Bronchial epithelial cell (primary cell): ENCODE measurements at places on chromosomes 3 and 15.

- DNase-seq: peak; percentile 90
Observed at GRCh38 chr15:51494411-51495314, 127.9 kb downstream of the DMXL2 start.

DNA sequence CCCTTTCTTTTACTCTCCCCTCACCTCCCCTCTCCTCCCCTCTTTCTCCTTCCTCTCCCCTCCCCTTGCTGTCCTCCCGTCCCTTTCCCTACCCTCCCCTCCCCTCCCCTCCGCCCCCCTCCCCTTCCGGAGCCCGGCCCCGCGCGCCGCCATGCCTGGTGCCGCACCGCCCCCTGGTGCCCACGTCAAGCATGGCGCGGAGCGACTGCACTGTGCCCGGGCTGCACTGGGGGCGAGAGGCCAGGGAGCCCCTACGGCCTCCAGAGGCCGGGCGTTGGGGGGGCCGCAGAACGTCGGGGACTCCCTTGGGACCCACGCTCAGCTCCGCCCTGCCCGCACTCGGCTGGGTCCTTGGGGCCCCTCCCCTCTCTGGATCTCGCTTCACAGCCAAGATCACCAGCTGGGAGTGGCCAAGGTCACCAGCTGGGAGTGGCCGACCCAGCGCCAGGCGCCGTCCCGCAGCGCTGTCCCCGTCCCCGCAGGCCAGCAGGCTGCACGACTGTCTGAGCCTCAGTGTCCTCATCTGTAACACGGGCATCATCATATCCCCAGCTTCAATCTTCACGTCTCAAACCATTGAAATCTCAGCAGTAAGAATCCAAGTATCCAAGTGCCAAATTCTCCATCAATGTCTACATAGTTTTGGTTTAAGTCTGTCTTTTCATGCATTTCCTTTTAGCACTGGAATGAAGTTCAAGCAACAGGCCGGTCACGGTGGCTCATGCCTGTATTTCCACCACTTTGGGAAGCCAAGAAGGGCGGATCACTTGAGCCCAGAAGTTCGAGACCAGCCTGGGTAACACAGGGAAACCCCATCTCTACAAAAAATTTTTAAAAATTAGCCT lies 42.5 kb downstream of the TPRA1 start:
- DNase-seq: peak; percentile 12

- no peak for DNase-seq
Observed at GRCh38 chr3:134598763-134599545, 51.9 kb downstream of the KY start.

DNA sequence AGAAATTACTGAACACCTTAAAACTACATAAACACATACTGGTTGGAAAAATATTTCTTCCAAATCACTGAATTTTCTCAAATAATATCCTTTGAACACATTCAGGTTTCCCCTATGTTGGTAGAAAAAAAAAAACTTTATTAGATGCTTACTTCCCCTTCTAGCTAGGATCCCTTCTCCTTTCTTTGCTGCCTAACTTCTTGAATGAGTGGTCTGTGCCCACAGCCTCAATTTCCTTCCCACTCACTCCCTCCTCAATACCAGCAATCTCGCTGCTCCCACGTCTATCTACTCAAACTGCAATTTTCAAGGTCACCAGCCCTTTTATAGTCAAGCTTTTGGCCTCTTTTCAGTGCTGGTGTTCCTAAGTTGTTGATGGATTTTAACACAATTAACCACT lies 8.3 kb downstream of the CD200R1 start:
- no peak for DNase-seq

DNA sequence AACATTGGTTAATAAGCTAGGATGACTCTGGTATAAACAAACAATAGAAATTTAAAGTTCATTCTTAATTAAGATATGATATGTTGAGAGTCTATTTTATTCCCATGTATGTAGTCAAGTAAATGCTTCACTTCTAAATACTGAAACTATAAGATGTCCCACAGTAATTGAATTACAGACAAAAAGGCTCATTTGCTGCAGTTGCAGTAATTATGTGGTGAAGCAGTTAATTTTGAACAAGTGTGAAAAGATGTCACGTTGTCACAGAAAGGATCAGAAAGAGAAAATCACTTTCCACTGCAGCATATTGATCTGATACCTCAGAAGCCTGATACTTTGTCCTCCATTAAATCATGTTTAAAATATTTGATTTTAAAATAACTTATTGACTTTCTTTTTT lies 159.8 kb downstream of the BBX start:
- no peak for DNase-seq

DNA sequence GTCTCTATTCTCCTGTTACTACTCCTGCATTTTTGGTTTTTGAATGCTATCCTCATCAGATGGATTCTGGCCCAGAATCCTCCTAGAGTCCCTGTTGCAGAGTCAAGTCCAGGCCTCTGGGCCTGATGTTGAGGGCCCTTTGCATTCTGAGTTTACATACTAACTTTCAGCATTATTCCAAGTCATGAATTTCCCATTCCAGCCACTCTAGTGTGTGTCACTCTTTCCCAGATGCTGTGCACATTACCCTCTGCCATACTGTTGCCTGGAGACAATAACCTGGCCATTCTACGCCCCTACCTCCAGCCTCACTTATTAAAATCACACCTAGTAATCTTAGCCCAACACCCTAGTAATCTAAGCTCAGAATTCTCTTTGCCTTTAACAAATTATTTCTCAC lies 53.4 kb downstream of the GXYLT2 start:
- no peak for DNase-seq

- DNase-seq: peak; percentile 74
Observed at GRCh38 chr15:38127306-38127771, 125.3 kb upstream of the SPRED1 start.

- no peak for DNase-seq
Observed at GRCh38 chr3:98600412-98601095, 7.1 kb upstream of the CPOX start.

DNA sequence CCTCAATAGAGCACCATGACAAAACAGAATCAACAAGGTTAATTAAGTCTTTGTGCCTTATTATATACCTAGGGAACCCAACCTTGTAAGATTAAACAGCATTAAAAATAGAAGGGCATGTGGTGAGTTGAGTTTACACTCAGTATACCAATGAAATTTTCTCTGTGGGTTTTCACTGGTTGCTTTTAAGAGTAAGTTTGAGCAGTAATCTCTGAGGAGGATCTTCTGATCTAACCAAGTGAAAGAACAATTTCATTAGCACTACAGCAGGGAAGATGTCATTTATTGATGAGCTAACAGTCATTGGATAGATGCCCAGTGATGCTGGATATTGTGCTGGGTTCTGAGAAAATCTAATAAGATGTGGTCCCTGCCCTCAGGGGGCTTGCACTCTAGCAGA lies 26.9 kb upstream of the AKAP13 start:
- DNase-seq: no peak

DNA sequence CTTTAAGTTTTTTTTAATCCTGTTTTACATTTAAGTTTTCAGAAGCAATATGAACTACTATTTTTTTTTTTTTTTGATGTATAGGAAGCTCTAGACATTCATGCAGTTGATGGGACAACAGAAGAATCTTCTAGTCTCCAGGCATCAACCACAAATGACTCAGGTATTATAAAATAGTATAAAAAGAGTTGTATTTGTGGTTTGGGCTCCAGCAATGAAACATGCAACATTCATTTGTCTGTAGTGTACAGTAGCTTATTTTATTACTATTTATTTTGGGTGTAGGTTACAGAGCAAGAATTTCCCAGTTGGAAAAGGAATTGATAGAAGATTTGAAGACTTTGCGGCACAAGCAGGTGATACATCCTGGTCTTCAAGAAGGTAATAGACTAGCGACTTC lies 38.6 kb downstream of the MGA start:
- DNase-seq: no peak

GRCh38 chr15:69631978-69632377 lies 179.4 kb downstream of the RPLP1 start:
- no peak for DNase-seq

- DNase-seq: no peak
Observed at GRCh38 chr3:105040026-105040622, 326.6 kb upstream of the ALCAM start.

DNA sequence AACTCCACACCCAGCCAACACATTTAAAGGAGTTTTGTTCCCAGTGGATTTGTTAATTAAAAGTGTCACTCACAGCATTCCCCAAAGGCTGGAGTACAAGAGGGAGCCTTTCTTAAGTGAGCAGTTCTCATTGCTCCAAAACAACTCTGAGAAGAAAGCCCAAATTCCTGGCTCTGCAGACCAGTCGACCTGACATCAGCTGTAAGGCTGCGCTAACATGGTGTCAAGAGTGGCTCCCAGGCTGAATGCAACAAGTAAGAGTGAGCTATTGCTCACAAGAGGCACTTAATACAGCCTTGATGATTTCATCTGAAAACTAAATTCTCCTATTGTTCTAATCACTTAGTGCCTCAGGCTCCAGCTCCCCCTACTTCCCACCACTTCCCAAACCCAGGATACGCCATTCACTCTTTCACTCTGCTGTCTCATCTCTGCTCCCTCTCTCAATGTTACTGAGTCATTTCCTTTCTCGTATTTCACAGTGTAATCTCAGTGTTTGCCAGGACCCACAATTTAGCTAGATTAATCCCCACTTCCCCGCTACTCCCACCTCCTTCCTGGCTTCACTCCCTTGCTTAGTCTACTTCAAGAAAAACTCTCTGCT lies 81.8 kb downstream of the WWTR1 start:
- DNase-seq: peak; percentile 100

- peak; percentile 48 for DNase-seq
Observed at GRCh38 chr3:187131981-187132380, 7.3 kb downstream of the RPL39L start.

DNA sequence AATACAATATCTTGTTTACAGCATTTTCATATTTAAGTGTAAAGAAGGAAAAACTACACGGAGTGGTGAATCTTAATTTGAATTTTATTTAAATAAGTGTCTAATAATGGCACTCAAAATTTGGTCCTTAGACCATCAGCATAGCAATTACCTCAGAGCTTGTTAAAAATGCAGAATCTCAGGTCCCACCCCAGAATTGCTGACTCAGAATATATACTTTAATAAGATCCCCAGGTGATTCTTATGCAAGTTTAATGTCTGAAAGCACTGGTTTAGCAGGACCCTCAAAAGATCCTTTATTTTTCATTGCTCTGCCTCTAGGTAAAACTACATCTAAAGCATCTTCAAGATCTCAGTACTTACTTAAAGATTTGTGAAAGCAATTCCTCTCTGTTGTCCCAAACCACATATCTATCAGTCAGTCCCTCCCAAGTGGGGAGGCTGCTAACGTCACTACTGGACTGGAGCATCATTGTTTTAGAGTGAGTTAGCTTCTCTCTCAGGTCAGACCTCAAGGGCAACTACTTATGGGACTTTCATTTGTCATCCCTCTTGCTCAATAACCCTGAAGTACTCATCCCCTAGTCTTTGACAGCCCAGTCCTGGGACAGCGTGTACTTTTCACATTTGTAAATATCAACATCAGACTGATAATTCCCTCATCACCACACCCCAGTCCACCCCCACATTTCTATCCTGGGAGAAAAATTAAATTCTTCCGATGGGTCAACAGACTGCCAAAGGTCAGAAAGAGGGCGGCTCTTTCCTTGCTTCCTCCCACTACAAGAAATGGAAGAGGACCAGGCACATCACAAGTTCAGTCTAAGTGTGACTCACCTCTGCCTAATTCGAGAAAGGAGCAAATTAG lies 76.7 kb downstream of the CBLB start:
- DNase-seq: peak; percentile 68

GRCh38 chr3:61350782-61351309 lies 99.6 kb upstream of the FHIT start:
- peak; percentile 22 for DNase-seq

- peak; percentile 54 for DNase-seq
Observed at GRCh38 chr3:32733631-32734229, 48.7 kb downstream of the CNOT10 start.

DNA sequence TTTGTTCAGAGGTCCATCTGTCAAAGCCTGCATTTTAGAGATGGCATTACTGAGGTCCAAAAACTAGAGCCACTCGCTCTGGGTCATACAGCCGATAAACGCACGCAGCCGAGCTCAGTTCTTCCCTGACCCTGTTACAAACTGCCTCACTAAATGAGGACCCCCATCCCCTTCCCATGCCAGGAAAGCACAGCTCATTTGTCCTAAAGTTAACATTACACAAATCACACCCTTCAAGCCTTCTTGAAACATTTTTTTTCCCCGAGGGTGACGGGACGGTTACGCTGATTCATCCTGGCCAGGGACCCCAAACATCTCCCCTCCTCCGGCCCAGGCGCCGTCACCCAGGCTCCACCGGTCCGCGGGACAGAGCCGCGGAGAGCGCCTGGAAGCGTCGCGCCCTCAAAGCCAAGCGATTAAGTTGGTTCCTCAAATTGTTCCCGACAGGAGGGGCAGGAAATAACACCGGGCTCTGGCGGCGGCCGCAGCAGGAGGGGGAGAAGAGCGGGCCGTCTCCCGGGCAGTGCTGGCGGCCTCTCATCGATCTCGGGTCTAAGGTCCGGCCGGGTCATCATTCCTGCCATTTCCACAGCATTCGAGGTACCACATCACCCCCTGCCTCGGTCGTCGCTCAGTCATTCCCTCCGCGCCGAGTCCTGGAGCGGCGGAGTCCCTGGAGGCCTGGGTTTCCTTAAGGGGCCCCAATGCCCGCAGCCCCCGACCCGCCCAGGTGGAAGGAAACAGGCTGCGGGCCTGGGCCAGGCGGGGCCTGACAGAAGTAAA lies 619 bp upstream of the CMTM8 start:
- DNase-seq: no peak

DNA sequence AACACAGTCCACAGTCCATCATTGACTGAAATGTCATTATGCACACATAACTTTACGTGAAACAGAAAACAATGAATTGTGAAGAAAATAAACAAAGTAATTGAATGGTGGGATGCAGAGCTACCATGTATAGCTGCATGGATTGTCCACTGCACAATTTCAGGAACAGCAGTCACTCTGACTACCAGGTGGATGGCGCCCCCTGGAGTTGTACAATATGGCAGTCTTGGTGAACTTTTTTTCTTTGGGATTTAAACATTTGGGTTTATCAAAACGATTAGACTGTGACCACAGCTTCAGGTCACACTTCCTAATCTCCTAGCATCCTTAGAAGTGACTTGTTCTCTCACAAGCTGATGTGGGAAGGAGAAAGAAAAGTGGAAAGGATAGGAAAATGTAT lies 48.9 kb upstream of the TCF12 start:
- peak; percentile 3 for DNase-seq

GRCh38 chr3:41853540-41854196 lies 108.2 kb downstream of the ULK4 start:
- no peak for DNase-seq

- DNase-seq: no peak
Observed at GRCh38 chr3:143170676-143171075, 51.1 kb downstream of the CHST2 start.

GRCh38 chr3:72234391-72234790 lies 449.4 kb upstream of the PROK2 start:
- peak; percentile 10 for DNase-seq
